NCI-H1092 (cell line): ENCODE measurements at places on chromosomes 12 and 14.

DNA sequence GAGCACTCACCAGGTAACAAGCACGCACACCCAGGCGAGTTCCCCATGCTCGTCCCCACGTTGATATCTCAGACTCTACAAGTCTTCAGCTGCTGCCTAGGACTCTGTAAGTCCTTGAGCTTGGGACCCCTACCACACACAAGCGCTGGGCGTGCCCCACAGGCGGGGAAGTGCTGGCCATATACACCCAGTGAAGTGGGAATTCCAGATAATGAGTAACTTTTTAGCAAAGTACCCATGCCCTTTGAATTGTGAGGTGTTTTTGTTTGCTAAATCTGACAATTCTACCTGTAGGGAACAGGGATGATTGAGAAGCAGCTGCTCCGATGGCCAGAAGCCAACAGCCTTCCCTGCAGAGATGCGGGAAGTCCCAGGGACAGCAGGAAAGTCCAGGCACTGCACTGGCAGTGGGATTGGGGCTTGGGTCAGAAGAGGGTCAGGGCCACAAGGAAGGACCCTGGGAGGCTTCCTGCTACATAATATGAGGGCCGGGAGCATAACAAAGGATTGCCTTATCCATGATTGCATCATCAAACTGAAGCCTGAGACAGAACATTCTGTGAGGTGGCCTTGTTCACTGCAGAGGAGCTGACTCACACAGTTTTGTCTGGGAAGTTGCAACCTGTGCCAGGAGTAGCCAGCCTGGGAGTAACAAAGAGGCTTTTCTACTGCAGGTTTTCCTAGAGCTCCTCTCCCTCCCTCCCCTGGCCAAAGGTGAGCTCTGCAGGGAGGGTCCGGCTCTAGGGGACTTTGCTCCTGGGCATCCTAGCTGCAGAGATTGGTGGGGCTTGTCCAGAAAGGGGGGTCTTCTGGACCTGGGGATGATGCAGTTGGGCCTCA is 13.2 kb upstream of the SERPINA3 start:
- no peak for DNase-seq

- no peak for DNase-seq
Measured at GRCh38 chr14:89095036-89095435, 270.6 kb downstream of the TTC8 start.

DNA sequence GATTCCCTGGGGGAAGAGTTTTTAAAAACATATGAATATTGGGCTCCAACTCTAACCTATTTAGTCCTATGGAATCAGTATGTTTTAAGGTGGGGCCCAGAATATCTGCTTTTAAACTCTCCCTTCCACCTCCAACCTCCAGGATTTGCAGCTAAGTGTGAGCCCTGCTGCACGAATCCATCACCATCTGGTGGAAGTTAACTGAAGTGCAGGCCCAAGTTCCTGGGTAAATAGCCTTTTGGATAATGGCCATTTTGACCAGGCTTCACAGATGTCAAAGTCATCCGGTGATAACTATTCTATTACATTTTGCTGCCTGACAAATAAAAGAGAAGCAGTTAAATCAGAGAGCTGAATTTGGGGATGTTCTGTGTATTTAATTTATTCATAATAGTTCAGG is 58.1 kb upstream of the RMST start:
- DNase-seq = peak; percentile 55

- DNase-seq = no peak
Measured at GRCh38 chr12:101927999-101928398, 50.6 kb downstream of the DRAM1 start.

- DNase-seq = no peak
Measured at GRCh38 chr12:79870916-79871315, 64.0 kb downstream of the PPP1R12A start.

GRCh38 chr14:93954516-93954830 is 21.9 kb downstream of the ASB2 start:
- no peak for DNase-seq

DNA sequence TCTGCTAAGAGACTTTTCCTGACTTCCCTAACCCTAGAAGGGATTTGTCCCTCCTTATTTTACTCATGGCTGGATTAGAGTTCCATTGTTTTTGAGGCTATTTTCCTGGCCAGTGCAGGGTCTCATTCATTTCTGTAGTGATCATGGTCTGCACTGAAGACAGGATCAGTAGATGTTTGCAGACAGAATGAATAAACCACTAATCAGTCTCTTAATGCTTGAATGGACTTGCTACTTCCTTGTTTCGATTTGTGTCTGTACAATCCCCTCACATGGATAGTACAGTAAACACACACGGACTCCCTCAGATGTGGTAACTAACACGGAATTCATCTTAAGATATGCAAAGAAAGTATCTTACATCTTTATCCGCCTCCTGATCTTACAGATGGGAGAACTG is 102.6 kb upstream of the PRB2 start:
- no peak for DNase-seq

GRCh38 chr12:42945927-42946326 is 356.4 kb upstream of the PRICKLE1 start:
- DNase-seq = no peak

DNA sequence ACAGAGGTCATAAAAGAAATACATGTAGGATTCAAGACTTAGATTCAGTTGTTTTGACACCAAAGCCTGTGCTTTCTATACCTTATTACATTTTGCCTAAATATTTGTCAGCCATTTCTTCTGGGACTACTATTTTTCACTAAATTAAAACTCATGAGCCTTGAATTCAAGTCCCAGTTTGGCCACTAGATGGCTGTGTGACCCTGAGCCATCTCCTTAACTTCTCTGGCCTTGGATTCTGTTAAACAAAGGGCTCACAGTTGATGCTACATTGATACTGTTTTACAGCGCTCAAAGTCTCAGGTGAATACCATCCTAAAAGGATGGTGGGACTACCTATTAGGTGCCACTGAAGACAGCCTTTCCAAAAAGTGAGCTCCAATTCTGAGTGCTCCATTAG is 39.6 kb upstream of the CCDC198 start:
- no peak for DNase-seq

DNA sequence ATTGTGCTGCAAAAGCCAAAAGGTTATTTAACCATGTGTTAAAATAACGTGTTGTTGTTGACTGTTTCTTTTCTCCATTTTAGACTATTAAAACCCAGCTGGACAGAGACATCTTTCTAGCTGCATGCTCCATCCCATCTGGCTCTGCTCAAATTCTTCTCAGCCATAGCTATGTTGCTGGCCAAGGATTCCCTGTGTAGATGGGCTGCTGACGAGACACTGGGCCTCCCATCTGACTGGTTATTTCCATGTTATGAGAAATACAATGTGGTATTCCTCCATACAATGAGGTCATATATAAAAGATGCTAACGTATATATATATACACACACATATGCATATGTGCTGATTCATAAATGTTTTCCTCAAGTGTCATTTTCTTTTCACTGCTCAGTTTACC is 30.1 kb downstream of the MED13L start:
- no peak for DNase-seq

DNA sequence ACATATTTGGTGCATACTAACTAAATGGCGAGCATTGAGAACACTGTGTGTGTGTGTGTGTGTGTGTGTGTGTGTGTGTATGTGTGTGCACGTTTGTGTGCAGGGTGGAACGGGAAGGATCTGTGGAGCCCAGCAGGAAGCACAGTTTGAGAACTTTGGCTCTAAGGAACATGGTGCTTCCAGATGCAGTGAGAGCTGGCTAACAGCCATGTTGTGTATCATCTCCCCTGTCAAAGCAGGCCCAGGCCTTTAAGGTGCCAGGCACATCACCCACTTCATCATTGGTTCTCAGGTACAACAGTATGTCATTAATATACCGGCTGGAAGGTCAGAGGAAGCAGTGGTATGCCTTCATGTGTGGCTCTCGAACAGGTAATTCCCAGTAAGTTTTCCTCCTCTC is 72.5 kb downstream of the SLC8A3 start:
- DNase-seq = no peak

DNA sequence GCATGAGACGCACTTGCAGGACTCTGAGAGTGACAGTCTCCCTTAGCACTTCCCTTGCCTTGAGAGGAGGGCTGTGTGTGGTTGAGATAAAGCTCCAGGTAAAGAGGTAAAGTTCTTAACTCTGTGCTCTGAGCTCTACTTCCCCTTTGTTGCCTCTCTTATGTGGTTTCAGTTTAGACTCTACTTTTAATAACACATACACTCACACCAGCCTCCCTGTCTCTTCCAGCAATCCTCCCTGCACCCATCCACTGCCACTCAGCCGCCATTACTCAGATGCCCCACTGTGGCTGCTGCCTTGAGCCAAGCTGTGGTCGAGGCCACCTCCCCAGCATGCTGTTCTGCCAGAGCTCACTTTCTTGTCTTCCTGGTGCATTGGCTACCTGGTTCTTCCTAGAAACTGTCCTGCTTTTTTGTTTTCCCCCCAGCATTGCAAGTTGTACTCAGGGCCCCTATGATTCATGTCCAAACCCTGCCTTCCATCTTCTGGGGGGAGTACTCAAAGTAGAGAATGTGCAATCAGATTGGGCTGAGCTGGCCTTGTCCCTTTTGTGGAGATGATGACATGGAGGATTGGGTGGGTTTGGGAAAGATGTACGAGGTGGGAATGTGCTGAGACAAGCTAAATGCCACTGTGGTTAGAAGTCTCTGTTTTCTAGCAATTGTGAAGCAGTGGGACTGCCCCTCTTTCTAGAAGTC is 115.5 kb upstream of the PARP11 start:
- no peak for DNase-seq

GRCh38 chr12:95239216-95239615 is 21.6 kb downstream of the VEZT start:
- no peak for DNase-seq

GRCh38 chr12:113261847-113262470 is 40.7 kb downstream of the TPCN1 start:
- no peak for DNase-seq

GRCh38 chr14:53462931-53463778 is 310.0 kb upstream of the DDHD1 start:
- DNase-seq = no peak

GRCh38 chr12:82655751-82656150 is 31.0 kb upstream of the TMTC2 start:
- DNase-seq = no peak
